GM23338 (cell line): ENCODE measurements at places on chromosomes 2 and 18.

DNA sequence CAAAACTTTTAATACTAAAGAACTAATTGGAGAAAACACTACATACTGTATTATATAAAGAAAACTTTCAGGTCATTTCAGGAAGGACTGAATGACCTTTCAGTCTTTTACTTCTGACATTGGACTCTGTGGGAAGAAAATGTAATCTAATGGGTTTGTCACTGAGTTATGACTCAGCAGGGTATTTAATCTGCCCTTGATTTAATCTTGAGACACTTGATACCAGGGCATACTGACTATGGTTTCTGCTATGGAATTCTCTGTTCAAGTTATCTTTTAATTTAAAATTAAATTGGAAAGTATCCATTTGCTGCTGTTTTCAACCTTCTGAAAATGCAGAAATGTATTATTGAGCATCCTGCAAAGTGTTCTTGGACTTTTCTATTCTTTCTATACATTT lies 354.2 kb upstream of the GALNT5 start:
- no peak for DNase-seq

GRCh38 chr2:41768310-41768709 lies 279.5 kb upstream of the PKDCC start:
- DNase-seq: no peak

GRCh38 chr2:144738749-144739148 lies 218.8 kb upstream of the ZEB2 start:
- DNase-seq: no peak

DNA sequence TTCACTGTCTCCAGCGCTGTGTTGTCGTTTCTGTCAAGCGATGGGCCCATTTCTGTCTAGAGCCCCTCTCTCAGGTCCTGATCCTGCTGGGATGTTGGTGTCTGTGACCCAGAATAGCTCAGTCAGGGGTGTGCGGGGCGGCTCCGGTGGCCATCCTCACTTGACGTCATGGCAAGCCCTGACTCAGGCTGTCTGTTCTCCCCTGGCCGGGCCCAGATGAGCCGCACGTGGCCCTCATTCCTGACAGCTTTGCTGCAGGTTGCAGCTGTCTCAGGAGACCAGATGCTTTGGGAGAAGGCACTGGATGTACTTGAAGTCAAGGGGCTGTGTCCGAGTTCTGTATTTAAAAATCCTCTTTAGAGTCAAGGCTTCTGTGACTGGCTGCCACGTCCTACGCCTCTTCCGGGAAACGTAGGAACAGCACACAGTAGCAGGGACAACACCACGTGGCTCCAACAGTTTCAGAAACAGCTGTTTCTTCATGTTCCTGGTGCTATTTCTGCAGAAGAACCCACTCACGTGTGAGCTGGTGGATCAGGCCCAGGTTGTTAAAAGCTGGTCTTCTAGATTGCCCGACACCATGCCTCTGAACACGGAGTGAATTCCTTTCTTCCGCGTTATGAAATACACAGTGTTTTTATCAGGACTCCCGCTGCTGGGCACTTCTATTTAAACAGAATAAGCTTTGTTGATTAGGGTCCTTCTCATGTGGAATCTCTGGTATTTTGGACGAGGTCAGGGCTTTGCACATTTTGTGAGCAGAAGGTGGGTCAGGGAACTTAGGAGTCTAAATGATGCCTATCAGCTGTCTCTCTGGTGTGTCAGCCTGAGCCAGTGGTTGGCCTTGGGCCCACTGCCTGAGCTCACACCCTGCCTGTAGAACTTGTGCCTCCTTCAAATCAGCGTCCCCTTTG lies 28.3 kb upstream of the NTSR2 start:
- DNase-seq: no peak

DNA sequence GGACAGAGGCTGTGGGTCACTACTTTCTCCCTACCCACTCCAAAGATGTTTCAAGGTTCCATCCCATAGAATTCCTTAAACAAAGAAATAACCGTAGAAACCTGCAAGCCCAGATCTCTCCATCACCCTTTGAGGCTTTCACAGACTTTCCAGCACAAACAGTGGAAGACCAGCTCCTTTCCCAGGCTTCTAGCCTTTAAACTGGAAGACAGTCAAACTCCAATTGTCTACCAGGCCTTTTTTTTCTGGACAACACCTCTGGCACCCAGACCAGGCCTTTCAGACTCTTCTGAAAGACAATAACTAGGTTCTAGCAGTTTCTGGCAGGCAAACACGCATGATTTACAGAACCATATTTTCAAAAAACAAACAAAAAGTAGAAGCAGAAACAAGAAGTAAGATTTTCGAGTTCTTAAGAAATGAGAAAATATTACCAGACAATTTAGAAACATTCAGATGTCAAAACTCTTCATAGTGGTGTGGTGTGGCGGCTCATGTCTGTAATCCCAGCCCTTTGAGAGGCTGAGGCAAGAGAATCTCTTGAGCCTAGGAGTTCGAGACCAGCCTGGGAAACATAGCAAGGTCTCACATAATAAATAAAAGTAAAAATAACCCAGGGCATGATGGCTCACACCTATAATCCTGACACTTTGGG lies 106.8 kb upstream of the MSH2 start:
- DNase-seq: no peak
